ENCODE measurements at places on chromosomes 13 and 19.
A peak's percentile ranks its signal among the peaks of the same experiment; 100 is the strongest.

- no peak for DNase-seq
These were observed 5.2 kb upstream of the LRRC8E start for GRCh38 chr19:7883105-7883504.

GRCh38 chr13:50425772-50426171, 410.5 kb downstream of the KCNRG start:
- no peak for DNase-seq

DNA sequence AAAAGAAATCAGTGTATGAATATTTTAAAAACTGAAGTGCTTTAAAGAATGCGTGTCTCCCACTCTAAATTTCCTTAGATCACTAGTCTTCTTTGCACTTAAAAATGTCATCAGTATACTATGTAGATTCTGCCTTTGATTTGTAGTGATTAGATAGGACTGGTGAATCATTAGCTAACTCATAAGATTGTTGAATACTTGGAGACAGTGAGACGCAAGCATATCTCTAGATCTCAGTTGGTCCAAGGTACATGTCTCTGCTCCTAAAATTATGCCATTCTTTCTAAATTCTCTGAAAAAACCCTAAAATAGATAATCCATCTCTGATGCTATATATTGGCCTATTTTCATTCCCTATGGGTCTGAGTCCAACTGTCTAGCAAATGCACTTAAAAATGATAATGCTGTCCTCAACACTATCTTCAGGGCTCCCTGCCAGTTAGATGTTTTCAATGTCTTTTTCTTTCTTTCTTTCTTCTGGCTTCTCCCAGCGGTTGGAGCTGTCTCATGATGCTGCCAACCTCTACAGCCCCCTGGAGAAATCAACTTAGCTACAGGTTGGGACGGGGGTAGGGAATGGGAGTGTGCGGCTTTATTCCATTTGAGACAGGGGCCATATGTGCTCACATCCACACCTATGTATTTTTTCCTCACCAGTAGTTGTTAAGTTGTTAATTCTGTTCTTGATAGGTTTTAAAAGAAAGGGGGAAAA, 301.0 kb downstream of the NDFIP2 start:
- no peak for DNase-seq

DNA sequence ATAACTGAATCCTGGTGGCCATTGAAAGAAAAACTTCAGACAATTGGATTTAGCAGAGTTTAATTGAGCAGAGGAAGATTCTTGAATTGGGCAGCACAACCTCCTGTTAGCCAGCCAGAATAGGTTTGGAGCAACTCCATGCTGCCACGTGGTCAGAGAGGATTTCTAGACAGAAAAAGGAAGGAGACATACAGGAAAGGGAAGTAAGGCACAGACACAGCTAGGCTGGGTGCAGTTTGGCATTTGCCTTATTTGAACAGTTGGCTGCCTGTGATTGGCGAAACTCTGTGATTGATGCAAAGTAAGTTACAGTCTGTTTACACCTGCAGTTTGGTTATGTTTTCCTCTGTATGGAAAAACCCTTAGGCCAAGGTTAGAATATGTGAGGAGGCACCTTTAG, 85.8 kb upstream of the SPATA13 start:
- peak; percentile 5 for DNase-seq

DNA sequence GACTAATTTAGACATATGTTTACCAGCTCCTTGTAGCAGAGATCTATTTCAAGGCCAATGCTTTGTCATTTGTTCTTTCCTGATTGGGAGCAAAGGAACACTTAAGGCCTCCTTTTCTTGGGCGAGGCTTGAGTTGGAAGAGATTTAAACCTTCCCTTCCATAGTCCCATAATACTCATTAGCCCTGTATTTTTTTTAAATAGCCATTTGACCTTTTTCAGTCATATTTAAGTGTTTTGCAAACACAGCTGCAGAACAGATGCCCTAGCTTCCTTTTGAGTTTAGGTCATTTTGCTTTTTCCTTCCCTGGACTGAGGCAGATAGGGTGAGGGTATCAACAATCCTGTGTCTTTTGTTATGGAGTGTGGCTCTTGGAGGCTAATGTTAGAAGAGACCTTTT, 198.3 kb downstream of the NBEA start:
- no peak for DNase-seq

- DNase-seq = no peak
These were observed 502.3 kb downstream of the KCTD12 start for GRCh38 chr13:76383676-76384461.

DNA sequence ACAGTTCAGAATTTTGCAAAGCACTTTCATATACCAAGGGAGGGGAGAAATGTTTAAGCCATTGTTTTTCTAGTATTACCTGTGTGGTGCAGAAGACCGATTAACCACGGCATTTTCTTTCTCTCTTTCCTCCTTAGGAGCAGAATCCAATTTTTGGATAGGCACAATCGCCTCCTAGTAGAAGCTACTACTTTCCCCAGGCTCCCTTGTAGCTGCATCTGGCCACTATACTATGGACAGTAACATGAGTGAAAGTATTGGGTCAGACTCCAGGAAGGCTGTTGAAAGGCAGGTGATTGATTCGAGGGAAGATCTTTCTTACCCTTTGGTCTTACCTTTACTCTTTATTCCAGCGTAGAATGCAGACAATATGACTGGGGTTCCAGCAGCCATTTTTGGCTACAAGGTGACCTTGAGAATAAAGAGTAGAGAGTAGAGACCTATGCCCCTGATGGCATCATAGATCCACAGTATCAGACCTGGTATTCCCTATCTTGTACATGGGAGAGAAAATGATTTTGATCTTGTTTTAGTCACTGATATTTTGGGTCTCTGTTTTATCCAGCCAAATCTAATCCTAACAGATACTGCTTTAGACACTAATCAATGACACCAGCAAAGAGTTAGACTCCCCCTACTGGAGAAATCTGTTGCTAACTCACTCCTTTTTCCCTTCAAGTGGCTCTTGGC, 77.0 kb downstream of the LRRC63 start:
- DNase-seq = no peak

GRCh38 chr19:32719611-32720059, at the start of gene TDRD12:
TDRD12 (plus strand) TSS chr19:32719767; CDS start chr19:32720073, 306 bp downstream.
- DNase-seq = no peak

DNA sequence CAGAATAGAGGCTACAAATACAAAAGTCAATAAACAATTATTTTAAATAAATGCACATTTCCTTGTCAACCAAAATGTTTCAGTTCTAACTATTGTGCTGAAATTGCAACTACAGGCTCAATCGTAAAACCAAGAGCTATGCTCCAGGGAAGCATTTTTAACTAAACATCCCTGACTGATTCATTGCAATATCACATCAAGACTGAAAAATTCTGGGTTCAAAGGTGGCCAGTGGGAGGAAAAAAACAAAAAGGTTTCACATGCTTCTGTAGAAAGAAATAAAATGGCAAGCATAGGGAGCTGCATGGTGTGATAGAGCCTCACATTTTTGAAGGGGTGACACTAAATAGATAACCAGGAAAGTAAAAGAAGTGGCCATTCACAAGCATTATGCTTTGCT, 862.8 kb downstream of the PCDH9 start:
- no peak for DNase-seq

DNA sequence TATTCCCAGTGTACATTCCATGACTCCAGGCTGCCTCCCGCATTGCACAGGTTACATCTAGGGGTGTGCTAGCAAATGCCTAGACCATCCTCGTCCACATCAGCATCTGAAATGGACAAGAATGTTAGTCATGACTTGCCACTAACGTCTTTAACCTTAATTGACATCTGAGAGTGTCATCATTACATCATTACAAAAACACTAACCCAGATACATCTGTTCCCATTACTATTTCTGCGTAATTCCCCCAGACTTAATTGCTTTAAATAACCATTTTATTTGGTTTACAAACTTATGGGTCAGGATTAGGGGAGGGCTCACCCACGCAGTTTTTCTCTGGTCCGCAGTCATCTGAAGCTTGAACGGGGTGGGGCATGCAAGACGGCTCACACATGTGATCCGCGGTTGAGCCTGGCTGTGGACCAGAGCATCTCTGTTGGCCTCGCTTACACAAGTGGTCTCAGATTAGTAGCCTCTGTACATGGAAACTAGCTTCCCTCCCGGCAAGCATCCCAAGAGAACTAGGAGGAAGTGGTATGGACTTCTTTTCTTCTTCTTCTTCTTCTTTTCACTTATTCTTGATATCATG, 15.9 kb downstream of the KL start:
- no peak for DNase-seq

DNA sequence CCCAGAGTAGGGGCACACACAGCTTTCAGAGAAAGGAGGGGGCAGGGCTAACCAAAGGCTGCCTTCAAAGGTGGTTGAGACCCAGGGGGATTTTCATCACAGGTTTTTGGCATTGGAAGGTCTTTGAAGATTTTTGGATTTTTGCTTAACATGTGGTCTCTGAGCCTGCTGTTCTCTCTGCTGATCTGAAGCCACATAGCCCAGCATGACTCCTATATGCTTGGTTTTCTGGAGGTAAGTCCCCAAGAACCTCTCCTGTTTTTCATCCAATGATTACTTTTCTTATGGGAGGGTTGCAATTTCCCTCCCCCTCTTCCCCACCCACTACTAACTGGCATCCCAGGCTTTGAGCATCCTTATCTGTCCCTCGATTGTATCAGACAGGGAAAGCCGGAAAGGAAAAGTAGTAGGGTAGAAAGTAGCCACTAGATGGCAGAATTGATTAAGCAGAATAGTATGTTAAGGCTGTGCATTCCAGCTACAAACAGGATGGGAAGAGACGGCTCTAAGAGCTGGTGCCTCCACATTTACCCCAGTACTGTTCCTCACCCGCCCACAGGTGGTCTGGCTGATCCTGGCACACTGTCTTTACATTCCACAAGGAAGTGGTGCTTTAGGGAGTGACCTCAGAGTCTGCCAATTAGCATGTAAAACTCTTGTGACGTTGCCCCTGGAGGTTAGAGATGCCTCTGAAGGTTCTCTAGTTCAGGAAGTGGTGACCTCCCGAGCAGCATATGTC, 218.9 kb upstream of the EDNRB start:
- no peak for DNase-seq

Measured in vagina (tissue), 2 donors.